ENCODE measurements at places on chromosomes 12 and 14.
A peak's percentile ranks its signal among the peaks of the same experiment; 100 is the strongest.

GRCh38 chr12:6943722-6944380, at the start of the genes C12orf57 and RNU7-1:
Gene C12orf57 (plus strand): TSS chr12:6944022. CDS start chr12:6944122, 100 bp downstream.
Gene RNU7-1 (plus strand): TSS chr12:6943816.
- DNase-seq, result peak; percentile 89

DNA sequence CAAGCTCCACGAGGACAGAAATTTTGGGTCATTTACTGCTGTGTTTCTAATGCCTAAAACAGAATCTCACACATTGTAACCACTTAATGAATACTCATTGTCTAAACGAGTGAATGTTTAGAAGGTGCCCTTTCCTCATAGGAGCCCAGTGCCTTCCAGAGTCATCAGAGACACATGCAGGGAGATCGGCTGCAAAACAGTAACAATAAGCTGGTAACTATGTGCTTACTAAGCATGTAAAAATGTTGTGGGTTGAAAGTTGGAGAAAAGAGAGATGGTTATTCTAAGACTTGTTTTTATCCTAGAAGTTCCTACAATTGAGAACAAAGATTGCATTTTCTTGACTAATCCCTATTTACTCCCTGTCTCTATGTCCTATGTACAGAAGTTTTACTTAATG, 7.4 kb downstream of the TESPA1 start:
- DNase-seq, result no peak

- no peak for DNase-seq
Measured at GRCh38 chr14:76546426-76547221, 170.7 kb downstream of the ESRRB start.

GRCh38 chr12:104498211-104498801, 41.6 kb downstream of the CHST11 start:
- no peak for DNase-seq

DNA sequence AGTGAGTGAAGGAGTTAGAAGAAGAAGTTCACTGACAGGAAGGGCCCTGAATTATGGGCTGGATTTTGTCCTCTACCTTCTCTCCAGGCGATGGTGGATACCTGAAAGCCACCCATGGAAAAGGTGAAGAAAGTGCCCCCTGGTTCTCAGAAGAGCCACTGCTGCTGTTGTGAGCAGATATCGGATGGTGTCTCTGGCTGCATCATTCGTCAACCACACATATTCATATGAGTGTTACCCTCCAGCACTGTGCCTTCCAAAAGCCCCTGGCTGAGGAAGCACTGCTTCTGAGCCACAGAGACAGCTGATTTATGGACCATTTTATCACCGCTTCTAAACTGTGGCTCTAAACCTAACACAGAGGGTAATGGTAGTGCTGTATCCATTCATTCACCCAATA, 2.0 kb upstream of the ACTN1 start:
- DNase-seq, result no peak

DNA sequence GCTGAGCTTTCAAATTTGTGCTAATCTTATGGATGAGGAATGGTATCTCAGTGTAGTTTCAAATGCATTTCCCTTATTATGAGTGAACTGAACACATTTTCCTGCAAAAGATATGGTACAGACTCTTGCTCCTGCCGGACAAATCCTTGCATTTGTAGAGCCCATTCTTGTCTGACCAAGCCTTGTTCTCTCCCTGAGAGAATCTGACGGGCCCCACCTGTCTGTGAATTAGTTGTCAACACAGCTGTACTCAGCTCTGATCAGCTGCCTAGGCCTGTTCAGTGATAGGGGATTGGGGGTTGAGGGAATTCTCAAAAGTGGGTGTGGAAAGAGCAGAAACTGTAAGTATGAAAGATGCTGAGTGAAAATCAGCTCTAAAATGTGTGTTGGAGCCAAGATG, 42.8 kb upstream of the SCN8A start:
- no peak for DNase-seq

DNA sequence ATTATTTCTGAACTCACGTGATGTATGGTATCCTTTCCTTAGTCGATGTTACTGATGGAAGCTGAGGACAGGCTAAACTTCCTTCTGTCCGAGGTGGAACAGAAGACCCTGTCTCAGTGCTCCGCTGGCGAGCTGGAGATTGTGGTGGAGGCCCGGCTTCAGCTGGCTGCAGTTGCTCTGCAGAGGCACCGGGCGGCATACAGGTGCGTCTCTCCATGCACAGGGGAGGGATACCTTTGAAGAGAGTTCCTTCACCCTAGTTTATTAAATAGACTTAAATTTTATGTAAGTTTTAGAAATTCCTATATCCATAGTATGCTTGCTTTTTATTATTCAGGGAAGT, 186.7 kb upstream of the NEDD1 start:
- no peak for DNase-seq

- no peak for DNase-seq
Measured at GRCh38 chr12:69913526-69913925, 88.5 kb downstream of the MYRFL start.

- DNase-seq, result no peak
Measured at GRCh38 chr12:50234347-50234746, 49.0 kb downstream of the LIMA1 start.

DNA sequence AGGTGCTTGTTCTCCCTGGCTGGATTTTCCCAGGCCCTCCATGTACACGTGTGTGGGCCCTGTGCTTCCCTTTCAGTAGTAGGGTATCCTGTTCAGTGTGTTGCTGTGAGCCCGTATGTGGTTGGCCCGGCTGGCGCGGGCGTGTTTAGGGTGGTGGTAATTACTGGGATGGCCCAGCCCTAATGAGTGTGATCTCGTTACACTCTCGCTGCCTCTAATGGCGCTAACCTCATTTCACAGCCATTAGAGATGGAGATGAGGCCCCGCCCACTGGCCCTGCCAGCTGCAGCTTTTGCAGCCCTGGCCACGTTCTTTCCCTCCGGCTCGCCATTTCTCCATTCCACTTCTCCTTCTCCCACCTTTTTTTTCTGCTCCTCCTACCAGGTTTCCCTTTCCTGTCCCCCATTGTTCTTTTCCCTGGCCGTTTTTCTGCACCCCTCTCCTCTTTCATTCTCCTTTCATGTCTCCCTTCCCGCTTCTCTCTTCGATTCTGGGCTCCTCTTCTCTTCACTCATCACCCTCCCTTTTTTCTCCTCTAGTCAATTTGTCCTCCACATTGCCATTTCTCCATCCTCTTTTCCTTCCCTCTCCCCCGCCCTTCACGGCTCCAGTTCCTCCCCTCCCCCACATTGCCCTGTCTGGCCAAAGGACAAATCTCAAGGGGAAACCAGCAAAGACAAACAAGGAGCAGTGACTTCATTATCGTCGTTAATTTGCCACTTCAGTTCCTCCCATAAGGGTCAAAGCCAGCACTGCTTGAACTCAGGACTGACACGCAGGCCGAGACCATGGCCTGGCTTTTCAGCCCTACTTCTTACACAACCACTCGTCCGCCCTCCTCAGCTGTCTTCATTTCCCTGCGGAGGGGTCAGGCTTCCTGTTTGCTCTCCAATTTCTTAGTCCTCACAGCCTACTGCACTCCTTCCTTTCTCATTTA, 6.8 kb downstream of the ZFHX2 start:
- no peak for DNase-seq

GRCh38 chr14:73764406-73765280, 50.5 kb upstream of the PNMA1 start:
- peak; percentile 83 for DNase-seq

- no peak for DNase-seq
Measured at GRCh38 chr12:107570721-107571120, 114.9 kb upstream of the PWP1 start.

DNA sequence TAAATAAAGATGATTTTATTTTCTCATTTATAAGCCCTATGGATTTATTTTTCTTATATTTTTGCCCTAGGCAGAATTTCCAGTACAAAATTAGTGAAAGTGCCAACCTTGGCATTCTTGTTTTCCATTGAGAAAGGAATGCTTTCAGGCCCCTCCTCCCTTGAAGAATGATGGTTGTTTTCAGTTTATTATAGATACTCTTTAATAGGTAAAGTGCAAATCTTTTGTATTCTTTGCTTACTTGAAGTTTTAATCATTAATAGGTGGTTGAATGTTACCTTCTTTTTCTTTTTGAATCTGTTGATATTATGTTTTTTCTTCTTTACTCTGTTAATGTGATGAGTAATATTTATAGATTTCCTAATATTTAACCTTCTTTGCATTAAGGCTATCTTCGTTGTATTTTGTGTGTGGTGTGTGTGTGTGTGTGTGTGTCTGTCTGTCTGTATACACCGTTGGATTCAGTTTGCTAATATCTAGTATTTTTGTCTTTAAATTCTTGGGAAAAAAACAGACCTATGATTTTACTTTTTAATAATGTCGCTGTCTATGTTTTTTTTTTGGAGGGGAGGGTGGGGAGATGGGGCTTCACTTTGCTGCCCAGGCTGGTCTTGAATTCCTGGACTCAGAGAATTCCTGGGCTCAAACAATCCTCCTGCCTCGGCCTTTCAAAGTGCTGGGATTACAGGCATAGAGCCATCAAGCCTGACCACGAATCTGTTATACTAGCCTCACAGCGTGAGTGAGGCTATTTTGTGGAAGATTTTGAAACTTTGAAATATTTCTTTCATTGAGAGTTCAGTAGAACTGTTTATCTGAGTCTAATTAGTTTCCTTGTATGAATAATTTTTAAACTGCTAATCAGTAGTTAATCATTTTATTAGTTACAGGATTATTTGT, 13.5 kb downstream of the SRGAP1 start:
- DNase-seq, result no peak

- DNase-seq, result peak; percentile 59
Measured at GRCh38 chr14:100591453-100592371, 4.5 kb upstream of the BEGAIN start.

- no peak for DNase-seq
Measured at GRCh38 chr12:93010461-93010860, 81.4 kb upstream of the EEA1 start.

DNA sequence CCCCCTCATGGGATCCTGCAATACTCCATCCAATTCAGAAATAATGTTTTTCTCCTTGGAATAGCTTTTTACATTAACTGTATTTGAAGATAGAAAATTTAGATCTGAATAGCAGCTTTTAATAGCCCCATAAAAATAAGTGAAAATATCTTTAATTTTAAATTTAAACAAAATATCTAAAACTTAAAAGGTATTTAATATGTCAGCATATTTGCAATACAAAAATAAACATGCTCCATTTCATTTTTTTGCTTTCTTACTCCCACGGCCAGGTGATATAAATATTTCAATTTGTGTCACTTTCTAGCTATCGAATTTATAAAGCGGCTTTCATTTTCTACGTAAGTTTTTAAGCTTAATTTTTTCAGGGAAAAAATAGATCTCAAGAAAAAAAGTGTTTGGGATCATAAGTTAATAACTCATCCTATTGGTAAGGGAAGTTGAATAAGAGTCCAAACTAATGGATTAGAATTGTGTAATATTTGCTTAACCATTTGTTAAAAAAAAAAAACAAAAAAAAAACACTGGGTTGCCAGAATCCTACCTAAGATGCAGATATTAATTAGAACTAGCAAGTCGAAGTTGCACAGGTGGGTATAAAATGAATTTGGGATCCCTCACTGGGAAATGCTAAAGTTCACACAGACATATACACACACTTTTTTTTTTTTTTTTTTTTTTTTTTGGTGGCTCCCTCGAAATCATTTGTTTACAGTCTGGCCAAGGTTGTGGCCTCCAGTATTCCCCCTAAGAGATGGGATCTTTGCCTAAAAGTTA, 47.6 kb downstream of the PPP2R5C start:
- no peak for DNase-seq

DNA sequence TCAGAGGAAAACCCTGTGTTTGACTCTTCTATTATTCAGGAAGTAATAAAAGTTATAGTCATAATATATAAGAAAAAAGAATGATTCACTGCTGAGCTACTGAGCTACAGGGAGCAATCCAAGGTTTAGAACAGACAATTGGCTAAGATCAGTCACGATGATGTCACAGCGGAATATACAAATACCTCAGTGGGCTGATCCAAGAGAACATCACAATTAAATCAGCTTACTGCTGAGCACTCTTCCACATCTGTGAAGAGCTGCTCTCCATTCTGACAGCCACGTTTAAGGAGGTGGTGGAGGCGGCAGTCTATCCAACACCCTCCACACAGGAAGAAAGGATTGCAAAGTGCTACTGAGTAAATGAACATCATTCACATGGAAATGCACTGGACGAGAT, 271.0 kb downstream of the APAF1 start:
- DNase-seq, result no peak

GRCh38 chr12:100493396-100494012, 19.8 kb downstream of the NR1H4 start:
- DNase-seq, result no peak

DNA sequence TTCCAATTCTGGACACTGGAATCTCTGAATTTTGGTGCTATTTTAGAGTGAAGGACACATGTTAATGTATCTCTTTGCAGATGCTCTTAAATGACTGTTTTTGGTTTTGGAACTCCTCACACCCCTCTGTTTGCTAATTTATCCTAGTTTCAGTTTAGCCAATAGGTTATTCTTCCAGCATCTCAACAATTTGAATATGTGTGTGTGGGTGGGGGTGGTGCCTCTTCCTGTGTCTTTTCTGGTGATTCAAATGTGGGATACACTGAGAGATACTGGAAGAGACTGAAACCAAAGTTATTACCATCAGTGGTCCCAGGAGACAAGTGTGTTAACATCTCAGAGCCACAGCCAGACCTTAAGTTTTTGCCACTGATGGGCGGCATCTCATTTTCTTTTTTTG, 1317.4 kb upstream of the TMEM132C start:
- DNase-seq, result no peak

DNA sequence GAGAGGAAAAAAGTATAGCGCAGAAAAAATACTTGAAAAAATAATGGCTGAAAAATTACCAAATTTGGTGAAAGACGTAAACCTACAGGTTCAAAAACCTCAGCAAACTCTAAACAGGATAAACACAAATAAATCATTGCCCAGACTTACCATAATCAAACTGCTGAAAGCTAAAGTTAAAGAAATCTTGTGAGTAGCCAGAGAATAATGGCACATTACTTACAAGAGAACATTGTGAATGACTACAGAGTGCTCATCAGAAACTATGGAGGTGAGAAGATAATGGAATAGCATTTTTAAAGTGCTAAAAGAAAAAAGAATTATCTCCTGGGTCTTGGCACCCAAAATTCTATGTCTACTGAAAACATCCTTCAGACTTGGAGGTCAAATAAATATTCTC, 36.0 kb downstream of the ATF1 start:
- DNase-seq, result no peak

DNA sequence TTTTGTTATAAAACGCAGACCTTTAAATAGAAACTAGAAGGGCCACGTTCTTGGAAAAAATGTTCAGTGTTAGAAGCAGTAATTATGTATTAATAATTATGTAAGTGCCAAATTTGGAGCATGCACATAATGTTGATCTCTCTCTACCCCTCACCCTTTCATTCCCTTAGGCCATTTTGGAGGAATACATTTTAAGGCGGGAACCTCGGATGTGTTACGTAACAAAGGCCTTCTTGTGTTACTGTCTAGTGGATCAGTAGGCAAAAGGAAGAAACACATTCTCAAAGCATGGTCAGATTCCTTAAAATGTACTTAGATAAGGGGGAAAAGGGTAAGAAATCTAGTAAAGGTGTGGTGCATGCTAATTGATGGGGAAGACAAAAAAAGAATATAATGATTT, 52.7 kb downstream of the RASSF3 start:
- no peak for DNase-seq

Data from left forelimb (tissue), 1 donor.